ENCODE measurements at places on chromosomes 16 and 17.

GRCh38 chr16:20976576-20976975, 76.0 kb downstream of the LYRM1 start:
- DNase-seq = no peak

GRCh38 chr17:82242977-82243647, 14.3 kb downstream of the SLC16A3 start:
- DNase-seq = peak; percentile 58

- DNase-seq = no peak
These were observed 23.5 kb upstream of the BEAN1 start for GRCh38 chr16:66403531-66404145.

GRCh38 chr17:65544672-65545071, 16.8 kb downstream of the AXIN2 start:
- DNase-seq = no peak

GRCh38 chr16:72013389-72013788, 4.8 kb downstream of the DHODH start:
- no peak for DNase-seq

DNA sequence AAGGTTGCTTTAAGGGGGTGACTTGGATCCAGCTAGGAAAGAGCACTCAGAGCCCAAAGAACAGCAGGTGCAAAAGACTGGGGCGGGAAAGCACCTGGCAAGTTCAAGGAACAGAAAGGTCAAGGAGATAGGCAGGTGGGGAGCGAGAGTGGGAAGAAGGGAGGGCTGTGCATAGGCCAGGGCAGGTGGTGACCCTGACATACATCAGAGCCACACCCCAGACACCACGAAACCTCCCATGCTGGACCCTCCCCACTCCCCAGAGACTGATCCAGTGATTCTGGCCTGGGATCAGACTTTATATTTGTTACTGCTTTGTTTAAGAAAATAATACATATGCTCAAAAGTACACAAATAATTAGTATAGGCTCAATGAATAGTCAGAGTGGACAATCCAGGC, 48.5 kb upstream of the RBFOX3 start:
- no peak for DNase-seq

DNA sequence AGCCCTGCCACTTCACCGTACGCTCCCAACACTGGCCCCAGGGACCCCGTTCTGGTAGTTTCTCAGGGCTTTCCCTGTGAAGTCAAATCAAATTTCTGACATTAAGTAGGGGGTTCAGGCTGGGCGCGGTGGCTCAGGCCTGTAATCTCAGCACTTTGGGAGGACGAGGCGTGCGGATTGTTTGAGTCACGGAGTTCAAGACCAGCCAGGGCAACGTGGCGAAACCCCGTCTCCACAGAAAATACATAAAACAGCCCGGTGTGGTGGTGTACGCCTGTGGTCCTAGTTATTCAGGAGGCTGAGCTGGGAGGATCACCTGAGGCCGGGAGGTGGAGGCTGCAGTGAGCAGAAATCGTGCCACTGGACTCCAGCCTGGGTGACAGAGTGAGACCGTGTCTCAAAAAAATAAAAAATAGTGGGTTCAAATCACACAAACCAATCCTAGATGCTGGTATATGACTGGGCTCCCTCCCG, 632 bp downstream of the CYBC1 start:
- no peak for DNase-seq

- no peak for DNase-seq
These were observed 13.1 kb downstream of the SLC22A31 start for GRCh38 chr16:89187032-89187769.

DNA sequence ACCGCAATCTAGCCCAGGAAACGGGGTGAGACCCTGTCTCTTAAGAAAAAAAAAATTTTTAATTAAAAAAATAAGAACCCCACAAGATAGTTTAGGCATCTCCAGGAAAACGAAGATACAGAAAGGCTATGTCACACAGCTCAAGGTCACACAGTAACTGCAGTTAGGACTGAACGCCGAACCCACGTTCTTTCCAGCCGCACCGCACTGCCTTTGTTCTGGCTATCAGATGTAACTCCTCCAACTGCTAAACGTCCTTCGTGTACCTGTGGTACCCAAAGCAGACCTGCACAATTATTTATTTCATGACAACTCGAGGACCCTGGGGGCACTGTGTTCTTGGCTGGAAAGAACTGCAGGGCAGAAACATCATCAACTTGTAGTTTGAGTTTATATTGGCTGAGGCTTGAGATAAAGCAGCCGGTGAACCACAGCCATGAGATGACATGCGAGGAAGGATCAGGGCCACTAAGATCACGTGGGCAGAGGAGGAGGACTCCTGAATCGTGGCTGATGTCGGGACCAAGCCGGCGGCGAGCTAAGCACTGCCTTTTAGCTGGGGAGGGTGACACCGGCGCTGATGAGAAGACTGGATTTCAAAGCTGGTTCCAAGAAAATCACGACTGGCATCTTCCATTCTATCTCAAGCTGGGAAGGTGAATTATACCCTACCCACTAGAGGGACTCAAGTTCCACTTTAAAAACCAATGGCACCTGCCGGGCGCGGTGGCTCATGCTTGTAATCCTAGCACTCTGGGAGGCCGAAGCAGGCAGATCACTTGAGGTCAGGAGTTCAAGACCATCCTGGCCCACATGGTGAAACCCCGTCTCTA, 20.7 kb upstream of the MNT start:
- no peak for DNase-seq

GRCh38 chr16:69286941-69287713, 24.0 kb upstream of the VPS4A start:
- no peak for DNase-seq

DNA sequence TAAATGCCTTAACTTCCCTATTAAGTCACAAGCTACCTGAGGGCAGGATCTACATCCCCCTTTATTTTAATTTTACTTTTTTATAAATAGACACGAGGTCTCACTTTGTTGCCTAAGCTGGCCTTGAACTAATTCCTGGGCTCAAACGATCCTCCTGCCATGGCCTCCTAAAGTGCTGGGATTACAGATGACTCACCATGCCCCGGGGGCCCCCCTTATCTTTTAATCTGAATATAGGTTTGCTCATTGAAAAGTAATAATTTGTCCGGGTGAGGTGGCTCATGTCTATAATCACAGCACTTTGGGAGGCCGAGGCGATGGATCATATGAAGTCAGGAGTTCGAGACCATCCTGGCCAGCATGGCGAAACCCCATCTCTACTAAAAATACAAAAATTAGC, 14.2 kb downstream of the ETV4 start:
- no peak for DNase-seq

DNA sequence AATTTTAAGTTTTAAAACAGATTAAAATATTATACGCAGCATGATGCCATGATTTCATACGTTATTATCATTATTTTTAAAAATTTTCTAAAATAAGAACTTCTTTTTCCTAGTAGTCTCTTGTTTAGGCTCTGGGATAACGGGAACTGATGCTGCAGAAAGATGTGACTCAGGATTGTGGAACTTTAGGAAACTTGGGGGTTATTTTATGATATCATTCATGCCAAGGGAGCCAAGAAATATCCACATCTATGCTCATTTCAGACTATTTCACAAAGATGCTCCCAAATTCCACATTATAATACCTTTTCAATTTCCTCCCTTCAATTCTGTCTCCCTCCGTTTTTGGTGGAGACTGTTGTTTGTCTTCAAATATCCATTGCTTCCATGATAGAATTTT, 236.4 kb downstream of the HS3ST3A1 start:
- no peak for DNase-seq

DNA sequence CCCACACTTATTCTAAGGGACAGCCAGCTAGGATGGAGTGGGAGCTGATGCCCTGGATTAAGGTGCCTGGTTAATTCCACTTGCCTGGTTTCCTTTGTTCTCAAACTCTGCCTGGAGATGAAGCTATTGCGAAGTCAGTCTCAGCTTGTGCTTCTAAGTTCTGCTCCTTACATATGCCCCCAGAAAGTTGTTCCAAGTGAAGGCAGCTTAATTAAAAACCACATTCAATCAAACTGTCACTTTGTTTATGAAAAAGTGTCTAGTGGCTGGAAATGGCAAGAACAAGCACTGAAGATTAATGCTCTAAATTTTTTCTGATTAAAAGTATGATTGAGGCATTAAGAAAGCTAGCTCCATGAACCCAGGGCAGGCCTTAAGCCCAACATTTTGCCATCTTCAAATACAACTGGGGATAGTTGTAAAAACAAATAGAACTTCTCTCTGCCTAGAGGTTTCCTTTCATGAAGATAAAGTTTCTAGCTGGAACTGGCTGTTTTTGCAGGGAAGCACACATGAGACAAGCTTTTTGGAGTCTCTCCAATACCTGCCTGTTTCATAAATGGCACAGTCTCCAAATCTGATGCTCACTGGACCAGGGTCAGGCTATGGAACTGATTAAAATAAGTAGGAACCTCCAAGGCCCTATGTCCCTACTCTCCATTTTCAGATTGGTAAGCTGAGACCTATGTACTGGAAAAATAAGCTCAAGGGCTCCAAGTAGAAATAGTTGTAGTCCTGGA, 100.9 kb downstream of the GRIN2A start:
- no peak for DNase-seq

DNA sequence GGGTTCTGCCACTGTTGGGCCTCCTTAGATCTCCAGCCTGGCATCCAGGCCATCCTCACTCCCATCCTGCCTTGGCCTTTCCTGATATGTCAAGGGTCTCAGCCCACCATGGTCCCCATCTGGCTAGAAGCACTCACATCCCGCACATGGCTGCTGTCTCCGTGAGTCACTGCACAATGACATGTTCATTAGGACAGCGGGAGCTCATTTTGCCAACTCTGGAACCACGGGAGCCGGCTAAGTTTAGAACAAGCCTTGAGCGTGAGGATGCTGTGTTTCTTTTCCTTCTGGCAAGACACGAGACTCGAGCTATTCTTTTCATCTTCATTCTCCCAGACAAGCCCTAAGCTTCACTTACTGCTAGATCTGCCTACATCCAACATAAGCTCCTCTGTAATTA, 65.7 kb upstream of the KSR1 start:
- no peak for DNase-seq

- DNase-seq = no peak
These were observed 14.8 kb downstream of the DNAI2 start for GRCh38 chr17:74288785-74289184.

- no peak for DNase-seq
These were observed 12.7 kb downstream of the JUP start for GRCh38 chr17:41773731-41774193.

DNA sequence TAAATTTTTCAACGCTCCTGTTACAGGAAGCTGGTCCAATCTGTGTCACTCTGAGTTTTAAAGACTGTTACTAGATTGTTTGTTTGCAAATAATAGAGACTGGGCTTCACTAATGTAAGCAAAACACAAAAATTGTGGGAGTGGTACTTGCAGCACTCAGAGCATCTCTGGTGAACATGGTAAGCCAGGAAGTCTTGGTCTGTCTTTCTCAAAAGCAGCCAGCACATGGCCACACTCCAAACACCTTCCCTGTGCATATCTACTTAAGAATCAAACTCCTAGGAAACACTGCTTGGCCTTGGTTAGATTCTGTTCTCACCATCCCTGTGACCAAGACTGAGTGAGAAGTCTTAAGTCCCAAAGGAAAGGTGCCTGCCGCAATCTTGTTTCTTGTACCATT, 49.7 kb upstream of the SALL1 start:
- no peak for DNase-seq

DNA sequence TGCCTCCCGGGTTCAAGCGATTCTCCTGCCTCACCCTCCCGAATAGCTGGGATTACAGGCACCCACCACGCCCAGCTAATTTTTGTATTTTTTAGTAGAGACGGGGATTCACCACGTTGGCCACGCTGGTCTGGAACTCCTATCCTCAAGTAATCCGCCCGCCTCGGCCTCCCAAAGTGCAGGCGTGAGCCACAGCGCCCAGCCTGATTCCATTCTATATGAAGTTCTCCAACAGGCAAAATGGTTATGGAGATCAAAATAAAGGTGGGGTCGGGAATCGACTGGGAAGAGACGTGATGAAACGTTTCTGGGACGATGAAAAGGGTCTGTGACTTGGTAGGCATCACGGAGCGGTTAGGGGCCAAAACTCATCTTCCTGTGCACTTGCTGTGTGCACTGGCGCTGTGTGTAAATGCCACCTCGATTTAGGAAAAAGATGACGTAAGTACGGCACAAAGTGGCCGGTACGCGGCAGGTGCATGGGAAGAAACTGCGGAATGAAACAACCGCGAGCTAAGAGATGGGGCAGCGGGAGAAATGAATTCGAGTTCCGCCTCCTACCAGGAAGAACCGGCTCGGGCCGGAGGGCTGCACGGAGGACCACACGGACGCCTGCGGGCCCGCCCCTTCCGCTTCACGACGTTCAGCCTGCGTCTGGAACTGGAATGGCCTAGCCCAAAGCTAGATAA, 1.6 kb downstream of the TP53 start:
- peak; percentile 83 for DNase-seq

DNA sequence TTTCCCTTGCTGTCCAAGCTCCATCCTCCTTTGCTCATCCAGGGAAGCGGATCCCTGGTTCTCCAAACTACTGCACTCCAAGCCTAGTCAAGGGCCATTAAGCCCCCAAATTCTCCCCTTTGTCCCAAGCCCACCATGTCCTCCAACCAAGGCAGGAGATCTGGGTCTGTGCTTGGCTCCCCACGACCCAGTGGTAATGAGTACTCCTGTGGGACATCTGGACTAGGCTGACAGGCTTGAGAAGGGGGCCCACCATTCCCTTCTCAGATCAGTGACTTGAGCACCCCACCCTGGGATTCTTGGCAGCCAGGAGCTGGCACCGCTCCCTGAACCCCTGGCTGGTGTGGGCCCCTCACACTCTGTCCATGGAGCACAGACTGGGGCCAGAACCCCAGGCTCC, 17.1 kb downstream of the OSBPL7 start:
- DNase-seq = no peak

DNA sequence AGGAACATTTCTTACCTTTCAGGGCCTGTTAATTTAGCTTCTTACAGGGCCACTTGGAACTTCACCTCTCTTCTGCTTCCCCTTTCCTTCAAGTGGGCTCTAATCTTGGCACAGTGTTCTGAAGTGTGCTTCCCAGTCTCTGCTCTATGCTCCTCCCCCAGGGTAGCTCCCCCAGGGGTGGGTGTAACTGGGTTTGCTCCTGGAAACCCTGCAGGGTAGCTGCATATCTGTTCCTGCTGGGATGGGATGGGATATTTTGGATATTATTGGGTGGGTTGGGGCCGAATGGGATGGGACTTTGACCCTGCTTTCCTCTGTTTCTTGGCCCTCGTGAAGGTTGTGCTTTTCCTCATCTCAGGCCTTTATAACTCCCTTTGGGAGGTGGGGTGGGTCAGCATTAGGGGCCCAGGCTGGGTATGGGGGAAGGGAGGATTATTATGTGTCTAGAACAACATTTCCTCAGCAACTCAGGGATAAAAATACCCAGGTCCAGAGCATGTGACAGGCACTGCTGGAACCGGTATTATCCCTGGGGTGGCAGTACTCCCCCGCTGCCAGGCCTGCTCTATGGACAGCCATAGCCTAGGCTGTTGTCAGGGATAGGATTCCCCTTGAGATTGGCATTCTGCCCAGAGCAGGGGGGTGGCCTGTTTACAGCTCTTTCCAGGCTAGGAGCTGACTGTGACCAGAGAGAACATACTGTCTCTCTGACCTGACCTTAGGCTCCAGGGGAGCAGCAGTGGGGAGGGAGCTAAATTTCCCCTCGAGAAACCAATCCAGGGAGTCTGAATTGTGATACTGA, 5.0 kb downstream of the NFE2L1 start:
- DNase-seq = no peak

GRCh38 chr17:5516060-5516792, 29.9 kb downstream of the MIS12 start:
- peak; percentile 81 for DNase-seq

- DNase-seq = no peak
These were observed 9.1 kb downstream of the ITGAM start for GRCh38 chr16:31268891-31269290.

GRCh38 chr16:67283826-67284555, 4.7 kb downstream of the PLEKHG4 start:
- no peak for DNase-seq

- no peak for DNase-seq
These were observed 18.4 kb downstream of the ARHGAP17 start for GRCh38 chr16:24996731-24997130.

All from fibroblast of skin of left biceps (primary cell).